ENCODE measurements at places on chromosomes 16 and 17. TPM values are rescaled to one million over a fixed set of nuclear protein-coding genes. Genes with fewer than 3 reads are reported as not detected.

Gene PYDC1
- total RNA-seq, result not detected

Gene PSMB10
- total RNA-seq, result 21.7 TPM

Gene GPRC5C
- total RNA-seq, result 243 TPM

Gene TP53TG3B
- total RNA-seq, result not detected

Gene TBC1D3I
- total RNA-seq, result 0.58 TPM

Gene PNMT
- total RNA-seq, result 0.45 TPM

GRCh38 chr17:47197821-47198220 lies 8.7 kb upstream of the CDC27 start:
- no peak for DNase-seq

DNA sequence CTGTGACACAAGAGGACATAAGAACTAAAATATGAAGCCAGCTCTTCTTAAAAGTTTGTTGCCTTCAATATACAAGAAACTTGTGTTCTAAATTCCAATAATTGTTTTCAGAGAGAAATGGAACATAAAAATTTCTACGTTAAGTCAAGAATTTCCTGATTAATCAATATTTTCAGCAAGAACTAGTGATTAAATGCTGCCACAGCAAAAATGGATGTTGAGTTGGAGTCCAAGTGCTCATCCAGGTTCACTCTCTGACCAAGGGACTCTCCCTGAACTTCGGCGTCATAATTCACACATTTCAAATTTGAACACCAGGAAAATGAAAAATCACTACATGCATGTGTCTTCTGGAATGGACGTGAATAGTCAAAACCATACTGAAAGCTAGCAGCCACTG lies 1263.6 kb upstream of the GOT2 start:
- no peak for DNase-seq

- no peak for DNase-seq
Measured at GRCh38 chr17:13626703-13627102, 25.0 kb upstream of the HS3ST3A1 start.

DNA sequence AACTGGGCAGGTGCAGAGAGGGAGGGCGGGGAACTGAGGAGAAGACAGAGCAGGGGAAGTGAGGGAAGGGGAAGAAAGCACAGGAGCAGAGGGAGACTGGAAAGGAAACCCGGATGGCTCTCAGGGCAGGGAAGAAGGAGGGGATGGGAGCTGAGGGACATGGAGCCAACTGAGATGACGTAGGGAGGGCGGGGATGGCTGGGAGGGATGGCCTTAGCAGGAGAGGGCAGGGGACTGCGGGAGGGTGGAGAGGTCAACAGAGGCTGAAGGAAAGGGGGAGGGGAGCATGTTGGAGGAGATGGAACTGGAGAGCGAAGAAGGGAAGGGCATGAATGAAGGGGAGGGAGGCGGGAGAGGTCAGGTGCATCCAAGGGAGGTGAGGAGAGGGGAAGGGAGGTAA lies 81.9 kb downstream of the KCNJ12 start:
- no peak for DNase-seq

DNA sequence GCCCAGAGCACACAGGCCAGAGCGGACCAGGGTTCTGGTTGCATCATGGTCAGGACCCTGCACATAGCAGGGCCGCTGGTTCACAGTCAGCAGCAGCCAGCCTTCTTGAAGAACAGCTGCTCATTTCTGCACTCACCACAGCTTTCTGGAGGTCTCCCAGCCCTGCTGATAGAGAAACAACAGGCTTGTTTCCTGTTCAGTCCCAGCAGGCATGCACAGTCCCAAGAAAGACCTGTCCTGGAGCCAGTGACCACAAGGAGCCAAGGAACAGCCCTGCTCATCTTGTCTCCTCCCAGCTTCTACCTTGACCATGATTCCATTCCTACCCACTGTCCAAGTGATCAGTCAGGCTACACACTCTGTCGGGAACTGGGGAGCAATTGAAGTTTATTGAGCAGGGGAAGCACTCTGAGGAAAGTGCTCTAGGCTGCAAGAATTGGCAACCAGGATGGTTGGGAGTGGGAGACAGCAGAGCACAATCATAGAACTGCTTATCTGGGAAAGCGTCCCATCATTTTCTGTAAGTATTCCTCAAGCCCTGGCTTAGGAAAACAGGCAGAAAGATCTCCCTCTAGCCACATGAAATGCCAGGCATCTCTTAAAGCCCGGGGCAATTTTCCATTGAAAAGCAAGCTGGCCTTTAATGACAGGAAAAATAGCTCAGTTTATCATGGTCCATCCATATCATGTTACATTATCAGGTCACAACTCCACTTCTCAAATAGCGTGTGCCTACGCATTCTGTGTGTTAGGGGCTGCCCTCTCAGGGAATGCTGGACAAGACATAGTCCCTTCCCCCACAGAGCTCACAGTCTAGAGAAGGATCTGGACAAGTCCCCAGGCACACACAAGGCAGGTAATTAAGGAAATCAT lies 155.4 kb upstream of the FOXF1 start:
- DNase-seq, result no peak

DNA sequence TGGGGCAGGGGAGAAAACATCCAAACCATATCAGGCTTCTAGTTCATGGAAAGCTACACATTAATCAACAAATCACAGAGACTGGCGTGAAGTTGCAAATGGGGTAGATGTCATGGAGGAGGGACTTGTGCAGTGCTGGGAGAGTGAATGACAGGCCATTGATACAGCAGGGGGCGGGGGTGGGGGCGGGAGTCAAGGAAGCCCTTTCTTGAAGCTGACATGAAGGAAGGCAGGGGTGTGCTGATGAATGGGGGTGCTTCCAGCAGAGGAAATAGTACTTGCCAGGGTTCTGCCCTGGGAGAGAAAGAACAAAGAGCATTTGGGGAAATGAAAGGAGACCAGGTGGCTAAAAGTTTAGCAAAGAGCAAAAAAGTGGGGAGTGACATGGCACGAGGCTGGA lies 269.9 kb downstream of the SHISA9 start:
- no peak for DNase-seq

Data from left lobe of liver (tissue), 2 donors.